ENCODE measurements at places on chromosomes 13 and 19. TPM values are rescaled to one million over a fixed set of nuclear protein-coding genes. Genes with fewer than 3 reads are reported as not detected.

KIR2DL4 gene
- total RNA-seq: not detected

DNA sequence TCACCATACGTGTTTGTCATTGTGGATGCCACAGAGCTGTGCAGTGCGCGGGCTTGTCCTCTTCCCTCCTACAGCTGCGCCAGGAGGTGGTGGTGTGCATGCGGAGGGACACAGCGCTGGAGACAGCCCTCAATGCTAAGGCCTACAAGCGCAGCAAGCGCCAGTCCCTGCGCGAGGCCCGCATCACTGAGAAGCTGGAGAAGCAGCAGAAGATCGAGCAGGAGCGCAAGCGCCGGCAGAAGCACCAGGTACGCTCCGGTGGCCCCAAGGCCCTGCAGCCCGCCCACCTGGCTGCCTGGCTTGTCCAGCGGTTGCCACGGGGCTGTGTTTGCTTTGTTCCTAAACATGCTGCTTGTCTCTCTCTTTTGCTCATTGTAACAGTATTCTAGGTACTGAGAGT, 30.2 kb downstream of the SMARCA4 start:
- DNase-seq: no peak

GRCh38 chr13:43770871-43771270, 15.9 kb downstream of the ENOX1 start:
- DNase-seq: no peak

FGF22 gene
- not detected for total RNA-seq

CYP4F3 gene
- total RNA-seq: not detected

GRCh38 chr13:34757441-34757840, 184.6 kb upstream of the NBEA start:
- DNase-seq: no peak

GRCh38 chr13:60134376-60134775, 29.4 kb downstream of the DIAPH3 start:
- DNase-seq: no peak

DNA sequence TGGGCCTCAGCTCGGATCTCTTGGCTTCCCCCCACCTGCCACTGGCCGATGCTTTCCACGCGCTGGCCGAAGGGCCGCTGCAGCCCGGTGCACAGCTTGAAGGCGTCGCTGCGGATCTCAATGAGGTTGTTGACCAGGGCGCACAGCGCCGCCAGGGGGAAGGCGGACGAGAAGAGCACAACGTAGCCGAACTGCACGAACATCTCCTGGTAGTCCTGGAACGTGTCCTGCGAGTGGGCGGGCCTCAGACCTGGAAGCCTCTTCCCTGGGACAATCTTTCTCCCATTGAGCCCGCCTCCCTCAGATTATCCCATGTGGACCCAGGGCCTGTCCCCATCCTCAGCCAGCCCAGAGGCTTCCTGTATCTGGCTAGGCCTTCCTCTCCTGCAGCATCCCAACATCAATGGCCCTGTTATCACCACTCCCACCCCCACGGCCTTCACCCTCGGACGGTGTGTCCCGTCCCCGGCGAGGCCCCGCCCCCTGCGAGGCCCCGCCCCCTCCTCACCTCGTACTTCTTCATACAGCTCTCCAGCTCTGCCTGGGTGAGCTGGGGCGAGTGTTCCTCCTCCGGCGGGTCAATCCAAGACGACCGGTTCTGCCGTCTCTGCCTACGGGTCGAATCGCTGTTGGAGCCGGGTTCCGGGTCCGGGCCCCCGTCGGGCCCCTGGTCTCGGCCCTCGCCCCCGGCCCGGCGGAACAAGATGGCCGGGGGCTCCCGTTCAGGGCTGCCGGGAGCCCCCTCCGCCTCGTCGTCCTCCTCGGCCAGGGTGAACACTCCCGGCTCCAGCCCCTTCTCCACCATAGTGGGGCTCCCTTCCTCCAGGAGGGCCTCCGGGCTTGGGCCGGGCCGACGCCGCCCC, 6.8 kb downstream of the ANO8 start:
- DNase-seq: no peak

DNA sequence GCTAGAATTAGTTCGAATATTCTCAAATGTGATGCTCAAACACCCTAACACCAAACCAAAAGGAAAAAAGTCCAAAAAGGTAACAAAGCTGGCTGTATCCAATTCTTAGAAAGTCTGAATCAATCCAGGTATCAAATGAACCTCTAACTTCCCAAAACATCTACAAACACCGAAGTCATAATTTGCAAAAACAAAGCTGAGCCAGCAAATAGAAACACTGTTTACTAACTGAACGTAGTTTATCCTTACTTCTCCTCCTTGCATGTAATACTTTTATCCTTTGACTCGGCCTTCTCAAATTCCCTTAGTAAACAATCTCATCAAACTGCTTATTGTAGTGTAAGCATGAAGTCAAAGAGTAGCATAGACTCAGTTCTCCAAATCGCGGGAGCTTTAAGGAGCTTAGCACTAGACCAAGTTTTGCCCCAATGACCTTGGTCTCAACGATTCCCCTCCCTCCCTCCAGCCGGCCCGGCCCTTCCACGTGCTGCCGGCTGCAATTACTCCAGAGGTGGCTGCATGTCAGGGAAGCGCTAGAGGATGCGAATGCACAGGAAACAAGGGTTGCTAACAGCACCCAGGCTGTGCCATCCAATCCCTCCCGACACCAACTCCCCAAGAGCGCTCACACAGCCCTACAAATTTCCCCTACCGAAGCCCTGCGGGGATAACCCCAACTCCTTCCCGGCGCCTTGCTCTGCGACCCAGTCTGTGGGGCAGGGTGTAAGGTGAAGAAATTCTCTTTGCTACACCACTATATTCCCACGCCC, 693 bp downstream of the XPO4 start:
- DNase-seq: peak; percentile 14

GRCh38 chr13:32754179-32754578, 167.9 kb downstream of the PDS5B start:
- DNase-seq: no peak

DNA sequence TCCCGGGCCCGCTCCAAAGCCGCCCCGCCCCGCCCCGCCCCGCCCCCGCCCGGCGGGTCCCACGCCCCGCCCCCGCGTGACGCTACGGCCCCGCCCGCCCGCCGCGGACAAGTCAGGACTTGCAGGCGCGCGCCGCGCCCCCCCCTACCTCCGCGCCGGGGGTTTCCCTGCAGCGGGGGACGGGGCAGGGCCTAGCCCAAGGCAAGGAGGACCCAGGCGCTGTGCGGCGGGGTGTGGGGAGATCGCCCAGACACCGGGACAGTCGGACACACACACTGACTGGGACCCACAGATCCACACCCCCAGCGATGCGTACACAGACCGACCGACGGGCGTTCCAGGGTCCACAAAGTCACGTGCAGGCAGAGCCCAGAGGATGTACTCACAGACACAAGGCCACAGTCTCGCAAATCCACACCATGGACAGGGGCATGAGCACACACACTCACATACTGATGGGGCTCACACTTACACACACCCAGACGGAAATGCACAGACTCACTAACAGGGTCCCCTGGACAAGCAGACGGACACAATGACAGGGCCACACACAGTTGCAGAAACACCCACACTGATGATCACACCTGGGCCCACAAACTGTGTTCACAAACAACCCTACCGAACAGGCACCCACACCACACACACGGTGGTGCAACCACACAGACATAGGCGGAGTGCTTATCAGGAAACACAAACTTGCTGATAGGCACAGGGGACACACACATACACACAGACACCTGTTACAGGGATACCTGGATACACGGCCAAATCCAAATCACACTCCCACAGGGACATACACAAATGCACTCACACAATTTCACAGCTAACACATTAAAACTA, 436 bp upstream of the BBC3 start:
- DNase-seq: peak; percentile 91

Measured in left ventricle myocardium inferior (tissue), 1 donor.